ENCODE measurements at places on chromosomes 7 and 10. TPM values are rescaled to one million over a fixed set of nuclear protein-coding genes. Genes with fewer than 3 reads are reported as not detected.

RSU1 gene
- total RNA-seq: 39.2 TPM

DNA sequence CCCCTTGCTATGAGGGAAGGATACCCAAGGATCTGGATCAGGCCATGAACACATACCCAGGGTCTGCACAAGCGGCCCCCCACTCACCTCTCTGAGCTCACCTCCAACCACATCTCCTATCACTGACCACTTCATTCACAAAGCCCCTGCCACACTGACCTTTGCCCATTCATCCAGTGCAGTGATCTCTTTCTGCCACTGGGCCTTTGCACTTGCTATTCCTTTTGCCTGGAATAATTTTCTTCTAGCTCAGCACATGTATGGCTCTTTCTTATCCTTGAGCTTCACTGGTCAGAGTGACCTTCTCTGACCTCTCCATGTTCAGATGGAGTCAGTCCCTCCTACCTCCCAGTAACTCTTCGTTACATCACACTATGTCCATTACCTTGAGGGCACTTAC is 48.3 kb downstream of the ADRA2A start:
- H3K27ac ChIP-seq: no peak overlapping the region
- no peaks in the 10 kb centered on the region for H3K4me1 ChIP-seq
- no peak for DNase-seq
- H3K36me3 ChIP-seq: no peaks in the 10 kb centered on the region
- peaks cover 83% of the 10 kb centered on the region for H3K27me3 ChIP-seq
- H3K4me3 ChIP-seq: no peak overlapping the region

DNA sequence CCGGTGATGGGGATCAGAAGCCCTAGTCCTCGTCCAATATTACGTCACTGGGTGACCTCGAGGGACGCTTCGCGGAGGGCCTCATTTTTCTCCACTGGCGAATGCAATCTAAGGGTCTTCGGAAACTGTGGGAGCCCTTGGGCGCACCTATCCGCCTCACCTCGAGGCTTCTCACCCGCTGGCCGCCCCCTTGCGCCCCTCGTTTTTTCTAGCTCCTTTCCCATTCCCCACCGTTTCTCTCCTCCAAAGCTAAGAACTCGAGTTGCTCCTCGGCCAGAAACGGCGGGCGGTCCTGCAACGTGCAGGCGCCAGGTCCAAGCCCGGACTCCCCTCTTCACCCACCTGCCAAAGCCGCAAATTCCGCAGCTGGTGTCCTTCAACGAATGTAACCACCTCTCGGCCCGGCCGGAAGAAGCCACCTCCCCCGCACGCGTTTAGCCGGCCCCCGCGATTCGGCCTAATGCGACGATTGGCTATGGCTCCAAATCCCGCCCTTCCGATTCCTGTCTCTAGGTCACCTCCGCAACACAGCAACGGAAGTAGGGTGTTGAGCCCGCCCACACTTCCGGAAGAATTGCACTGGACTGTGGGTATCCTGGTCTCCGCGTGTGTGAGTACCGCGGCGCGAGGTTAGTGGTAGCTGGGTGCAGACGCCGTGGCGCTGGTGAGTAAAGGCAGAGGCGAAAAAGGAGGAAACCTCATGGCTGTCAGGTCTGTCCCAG is at the start of the genes ATP5MK and PDCD11:
Gene ATP5MK, minus strand, starts transcription at position 409 of the 722 bp plus-strand sequence. CDS start 4,018 bp downstream, outside the sequence.
Gene PDCD11, plus strand, starts transcription at position 560 of the 722 bp plus-strand sequence. CDS start 1,801 bp downstream, outside the sequence.
- H3K27ac ChIP-seq: peak within 1 kb of the TSS; percentile 95
- H3K27me3 ChIP-seq: no peaks in the 10 kb centered on the region
- H3K4me1 ChIP-seq: peaks cover 56% of the 10 kb centered on the region
- H3K36me3 ChIP-seq: peaks cover 53% of the 10 kb centered on the region
- peak; percentile 98 for DNase-seq
- H3K4me3 ChIP-seq: peak within 1 kb of the TSS; percentile 88

GRCh38 chr10:112653215-112653614 is 206.2 kb downstream of the VTI1A start:
- H3K4me1 ChIP-seq: no peaks in the 10 kb centered on the region
- no peak overlapping the region for H3K27ac ChIP-seq
- DNase-seq: no peak
- H3K36me3 ChIP-seq: no peaks in the 10 kb centered on the region
- H3K27me3 ChIP-seq: no peaks in the 10 kb centered on the region

DNA sequence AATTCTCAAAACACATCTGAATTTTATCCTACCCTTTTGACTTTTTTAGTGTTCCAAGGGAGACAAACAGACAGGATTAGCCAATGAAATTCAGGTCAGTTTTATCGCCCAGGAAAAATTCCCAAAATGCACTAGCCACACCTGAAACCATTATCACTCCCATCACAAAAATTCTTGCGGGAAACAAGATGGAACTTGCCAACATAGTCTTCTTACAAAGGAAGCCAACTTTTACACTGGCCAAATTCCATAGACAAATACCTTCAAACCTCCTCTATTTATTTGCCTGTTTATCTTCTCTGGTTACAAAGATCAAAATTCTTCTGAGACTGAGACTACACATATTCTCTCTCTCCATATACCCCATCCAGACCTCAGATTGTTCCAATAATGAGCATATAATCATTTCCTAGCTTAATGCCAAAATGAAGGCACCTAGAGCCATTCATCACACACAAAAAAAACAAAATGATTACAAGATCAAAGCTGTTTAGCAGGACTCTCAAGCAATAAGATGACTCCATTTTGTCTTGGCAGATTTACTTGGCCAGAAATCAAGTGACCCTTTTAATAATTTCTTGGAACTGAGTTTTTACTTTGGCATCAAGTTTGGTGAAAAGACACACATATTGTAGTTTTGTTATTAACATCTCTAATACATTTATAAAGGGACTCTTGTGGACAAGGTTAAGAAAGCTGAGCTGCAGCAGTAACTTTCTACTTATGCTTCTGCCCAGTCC is 30.2 kb downstream of the MET start:
- H3K4me3 ChIP-seq: no peak overlapping the region
- H3K4me1 ChIP-seq: peaks cover 28% of the 10 kb centered on the region
- no peak for DNase-seq

IGFBP3 gene
- 60.8 TPM for total RNA-seq

DNA sequence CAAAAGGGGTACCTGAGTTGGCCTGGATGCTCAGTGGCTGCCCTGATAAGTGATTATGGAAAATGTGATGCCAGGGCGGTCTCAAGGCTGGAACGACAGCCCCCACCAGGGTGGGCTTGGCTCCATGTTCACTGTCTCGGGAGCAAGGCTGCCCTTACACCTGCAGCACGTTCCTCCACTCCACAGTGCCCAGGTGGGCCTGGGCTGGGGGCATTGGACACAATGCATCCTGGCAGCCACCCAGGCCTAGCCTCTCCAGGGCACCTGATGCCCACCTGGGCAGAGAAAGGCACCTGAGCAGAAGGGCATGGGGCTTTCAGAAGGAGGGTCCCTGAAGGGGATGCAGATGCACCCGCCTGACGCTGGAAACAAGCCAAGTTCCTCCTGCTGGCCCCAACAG is 548.3 kb downstream of the DNAJB6 start:
- H3K36me3 ChIP-seq: no peaks in the 10 kb centered on the region
- H3K4me3 ChIP-seq: no peak overlapping the region
- no peak overlapping the region for H3K27ac ChIP-seq
- H3K4me1 ChIP-seq: no peaks in the 10 kb centered on the region
- H3K27me3 ChIP-seq: peaks cover under 1% of the 10 kb centered on the region

TAS2R4 gene
- 0.25 TPM for total RNA-seq

AFAP1L2 gene
- 7.0 TPM for total RNA-seq

- DNase-seq: no peak
- no peak overlapping the region for H3K4me3 ChIP-seq
- H3K4me1 ChIP-seq: no peaks in the 10 kb centered on the region
- no peak overlapping the region for H3K27ac ChIP-seq
These were observed 28.9 kb upstream of the DDC start for GRCh38 chr7:50594136-50594535.

- no peak overlapping the region for H3K4me3 ChIP-seq
- no peak overlapping the region for H3K27ac ChIP-seq
- DNase-seq: no peak
- H3K36me3 ChIP-seq: peaks cover 36% of the 10 kb centered on the region
- no peaks in the 10 kb centered on the region for H3K4me1 ChIP-seq
- H3K27me3 ChIP-seq: no peaks in the 10 kb centered on the region
These were observed 181.9 kb downstream of the WNT2 start for GRCh38 chr7:117140921-117141320.

PTPN20 gene
- 13.0 TPM for total RNA-seq

DNA sequence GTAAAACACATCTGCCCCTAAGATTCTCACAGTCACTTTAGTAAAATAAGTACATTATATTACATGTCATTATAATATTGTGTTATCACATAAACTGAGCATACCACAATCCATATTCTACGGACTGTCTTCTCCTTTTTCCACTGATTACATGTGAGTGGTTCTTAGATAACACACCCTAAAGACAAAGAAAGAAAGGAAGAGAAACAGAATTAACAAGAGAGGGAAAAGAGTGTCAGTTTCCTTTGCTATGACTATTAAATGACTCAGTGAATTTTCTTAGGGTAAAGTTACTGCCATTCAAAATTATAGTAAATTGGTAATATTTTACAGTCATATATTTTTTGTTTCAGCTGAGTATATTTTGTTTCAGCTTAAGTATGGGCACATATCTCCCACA is 268.3 kb downstream of the TWIST1 start:
- H3K27ac ChIP-seq: no peak overlapping the region
- H3K4me1 ChIP-seq: no peaks in the 10 kb centered on the region
- no peak for DNase-seq
- no peaks in the 10 kb centered on the region for H3K27me3 ChIP-seq
- no peaks in the 10 kb centered on the region for H3K36me3 ChIP-seq
- no peak overlapping the region for H3K4me3 ChIP-seq

BMPR1A gene
- total RNA-seq: 43.8 TPM

DNA sequence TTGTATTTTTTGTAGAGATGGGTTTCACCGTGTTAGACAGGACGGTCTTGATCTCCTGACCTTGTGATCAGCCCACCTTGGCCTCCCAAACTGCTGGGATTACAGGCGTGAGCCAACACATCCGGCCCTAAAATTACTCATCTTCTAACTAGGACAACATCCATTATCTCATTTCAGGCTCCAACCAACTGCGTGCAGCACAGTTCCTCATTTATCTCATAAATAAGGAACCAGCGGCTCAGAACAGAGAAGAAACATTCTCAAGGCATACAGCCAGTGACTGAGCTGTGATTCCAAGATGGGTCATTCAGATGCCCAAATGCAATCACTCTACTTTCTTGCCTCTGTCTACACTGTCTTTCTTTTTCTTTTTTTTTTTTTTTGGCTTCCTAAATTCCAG is 356.1 kb downstream of the ELMO1 start:
- H3K27ac ChIP-seq: no peak overlapping the region
- no peaks in the 10 kb centered on the region for H3K27me3 ChIP-seq
- DNase-seq: no peak

GRCh38 chr10:112755446-112756234 is 194.4 kb upstream of the TCF7L2 start:
- no peak for DNase-seq
- no peak overlapping the region for H3K27ac ChIP-seq
- no peaks in the 10 kb centered on the region for H3K27me3 ChIP-seq
- H3K36me3 ChIP-seq: no peaks in the 10 kb centered on the region
- H3K4me3 ChIP-seq: no peak overlapping the region

- H3K27ac ChIP-seq: no peak overlapping the region
- no peak overlapping the region for H3K4me3 ChIP-seq
- DNase-seq: no peak
- no peaks in the 10 kb centered on the region for H3K27me3 ChIP-seq
- H3K4me1 ChIP-seq: peaks cover 15% of the 10 kb centered on the region
These were observed 12.4 kb upstream of the PLEKHA1 start for GRCh38 chr10:122362031-122362592.

GRCh38 chr7:47380325-47381133 is 201.4 kb downstream of the TNS3 start:
- no peak for DNase-seq
- H3K27ac ChIP-seq: peak overlapping the region; percentile 86
- peaks cover 52% of the 10 kb centered on the region for H3K4me1 ChIP-seq
- peak overlapping the region; percentile 49 for H3K4me3 ChIP-seq
- no peaks in the 10 kb centered on the region for H3K36me3 ChIP-seq

- no peak within 1 kb of the TSS for H3K4me3 ChIP-seq
- no peaks in the 10 kb centered on the region for H3K27me3 ChIP-seq
- no peak within 1 kb of the TSS for H3K27ac ChIP-seq
- H3K4me1 ChIP-seq: no peaks in the 10 kb centered on the region
- DNase-seq: no peak
These were observed at the start of gene ZNF716 for GRCh38 chr7:57449904-57450303. Gene ZNF716, plus strand, starts transcription at chr7:57450177. Its CDS starts 112 bp downstream, at chr7:57450289.

AASS gene
- 34.7 TPM for total RNA-seq

IRF5 gene
- total RNA-seq: 2.2 TPM

DGKB gene
- 0.30 TPM for total RNA-seq

DNA sequence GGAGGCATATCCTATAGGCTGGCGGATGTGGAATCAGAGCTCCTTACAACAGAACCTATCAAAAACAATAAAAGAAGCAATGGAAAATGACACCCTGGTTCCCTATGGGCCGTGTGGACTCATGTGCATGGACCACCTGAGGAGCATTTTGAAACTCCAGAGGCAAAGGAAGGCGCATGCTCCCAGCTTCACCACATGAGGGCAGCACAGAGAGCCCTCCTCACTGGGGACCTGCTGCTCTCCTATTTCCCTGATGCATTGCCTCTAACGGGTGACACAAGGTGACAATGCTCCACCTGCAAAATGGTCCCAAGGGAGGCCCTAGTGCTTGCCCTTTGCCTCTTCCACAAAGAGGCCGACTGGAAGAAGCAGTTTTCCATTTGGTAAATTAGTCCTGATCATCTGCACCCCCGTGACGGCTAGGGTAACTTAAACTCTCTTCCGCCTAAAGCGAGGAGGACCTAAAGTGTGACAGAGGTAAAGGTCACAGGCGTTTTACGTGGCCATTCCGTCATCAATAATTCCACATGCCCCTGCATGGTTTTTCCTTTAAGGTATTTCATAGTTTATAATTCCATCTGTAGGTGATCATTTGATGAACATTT is 67.7 kb downstream of the GPAM start:
- H3K4me3 ChIP-seq: no peak overlapping the region
- no peaks in the 10 kb centered on the region for H3K36me3 ChIP-seq
- H3K27me3 ChIP-seq: no peaks in the 10 kb centered on the region

- peaks cover 18% of the 10 kb centered on the region for H3K4me1 ChIP-seq
- DNase-seq: no peak
These were observed at the start of gene SAP25 for GRCh38 chr7:100573691-100574361. Gene SAP25, minus strand, starts transcription at chr7:100573900. Its CDS starts 158 bp downstream, at chr7:100573742.

GRCh38 chr7:133436014-133436428 is 183.1 kb downstream of the EXOC4 start:
- no peak overlapping the region for H3K4me3 ChIP-seq
- peaks cover 21% of the 10 kb centered on the region for H3K4me1 ChIP-seq
- H3K27me3 ChIP-seq: no peaks in the 10 kb centered on the region
- peak overlapping the region; percentile 41 for H3K27ac ChIP-seq

AHCYL2 gene
- total RNA-seq: 6.0 TPM

PVRIG gene
- not detected for total RNA-seq

- no peak for DNase-seq
- no peak overlapping the region for H3K4me3 ChIP-seq
- no peaks in the 10 kb centered on the region for H3K36me3 ChIP-seq
- H3K27me3 ChIP-seq: peaks cover 24% of the 10 kb centered on the region
These were observed 116.7 kb downstream of the VIPR2 start for GRCh38 chr7:159027789-159028507.

DNA sequence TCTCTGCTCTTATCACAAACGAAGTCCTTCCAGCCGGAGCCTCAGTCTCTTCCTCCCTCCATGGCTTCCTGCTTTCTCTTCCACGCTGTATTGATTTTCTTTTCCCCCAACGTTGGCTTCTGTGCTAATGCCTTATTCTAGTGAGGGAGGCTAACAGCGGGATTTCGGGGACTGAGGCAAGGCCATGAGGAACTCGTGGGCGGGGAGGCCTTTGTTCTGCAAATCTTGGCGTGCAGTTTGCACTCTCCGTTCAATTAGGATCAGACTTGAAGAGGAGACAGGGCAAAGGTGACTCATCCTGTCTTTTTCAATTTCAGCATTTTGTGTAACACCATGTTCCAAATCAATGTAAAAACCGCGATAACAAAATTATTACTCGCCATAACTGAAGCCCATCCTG is 25.3 kb downstream of the EN2 start:
- no peak for DNase-seq
- H3K36me3 ChIP-seq: no peaks in the 10 kb centered on the region
- H3K27ac ChIP-seq: peak overlapping the region; percentile 48
- H3K4me3 ChIP-seq: no peak overlapping the region
- H3K27me3 ChIP-seq: peaks cover 96% of the 10 kb centered on the region
